ENCODE measurements at places on chromosomes 5 and 9.

DNA sequence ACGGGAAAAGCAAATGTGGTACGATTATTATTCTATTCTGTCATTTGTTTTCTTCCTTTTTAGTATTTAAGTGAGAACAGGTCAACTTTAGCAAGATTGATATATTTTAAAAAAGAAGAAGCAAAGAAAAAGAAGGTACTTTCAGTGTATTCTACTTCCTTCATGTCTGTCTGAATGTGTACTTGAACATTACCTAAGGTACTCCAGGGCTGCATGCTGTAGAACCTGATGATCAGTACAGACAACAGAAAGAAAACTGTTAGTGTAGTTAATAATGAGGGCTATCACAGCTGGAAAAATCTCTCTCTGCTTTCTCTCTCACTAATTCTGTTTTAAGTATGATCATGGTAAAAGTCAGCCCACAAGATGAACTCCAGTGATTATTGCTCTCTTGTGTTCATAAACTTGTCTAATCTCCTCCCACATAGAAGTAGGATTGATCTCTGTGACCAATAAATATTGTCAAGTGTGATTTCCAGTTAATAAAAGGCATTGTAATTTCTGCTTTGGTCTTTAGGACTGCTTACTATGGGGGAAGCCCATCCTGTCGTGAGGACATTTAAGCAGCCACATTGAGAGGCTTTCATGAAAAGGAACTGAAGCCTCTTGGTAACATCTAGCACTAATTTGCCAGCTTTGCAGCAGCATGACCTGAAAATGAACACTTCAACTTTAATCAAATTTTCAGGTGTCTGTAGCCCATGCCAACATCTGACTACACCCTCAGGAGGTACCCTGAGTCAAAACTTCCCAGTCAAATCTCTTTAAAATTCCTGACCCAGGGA, 864.0 kb upstream of the ACO1 start:
- DNase-seq, result no peak

GRCh38 chr5:62134811-62135210, 171.2 kb upstream of the KIF2A start:
- no peak for DNase-seq

GRCh38 chr9:134004881-134005280, 12.8 kb upstream of the VAV2 start:
- no peak for DNase-seq

- peak; percentile 14 for DNase-seq
These were observed 1.7 kb downstream of the PALM2AKAP2 start for GRCh38 chr9:109781541-109782197.

- DNase-seq, result no peak
These were observed 12.1 kb upstream of the TNFAIP8 start for GRCh38 chr5:119343766-119344165.

GRCh38 chr5:157494178-157494832, 34.3 kb downstream of the NIPAL4 start:
- DNase-seq, result no peak

- peak; percentile 67 for DNase-seq
These were observed 83.7 kb downstream of the SERINC5 start for GRCh38 chr5:80172067-80172695.

DNA sequence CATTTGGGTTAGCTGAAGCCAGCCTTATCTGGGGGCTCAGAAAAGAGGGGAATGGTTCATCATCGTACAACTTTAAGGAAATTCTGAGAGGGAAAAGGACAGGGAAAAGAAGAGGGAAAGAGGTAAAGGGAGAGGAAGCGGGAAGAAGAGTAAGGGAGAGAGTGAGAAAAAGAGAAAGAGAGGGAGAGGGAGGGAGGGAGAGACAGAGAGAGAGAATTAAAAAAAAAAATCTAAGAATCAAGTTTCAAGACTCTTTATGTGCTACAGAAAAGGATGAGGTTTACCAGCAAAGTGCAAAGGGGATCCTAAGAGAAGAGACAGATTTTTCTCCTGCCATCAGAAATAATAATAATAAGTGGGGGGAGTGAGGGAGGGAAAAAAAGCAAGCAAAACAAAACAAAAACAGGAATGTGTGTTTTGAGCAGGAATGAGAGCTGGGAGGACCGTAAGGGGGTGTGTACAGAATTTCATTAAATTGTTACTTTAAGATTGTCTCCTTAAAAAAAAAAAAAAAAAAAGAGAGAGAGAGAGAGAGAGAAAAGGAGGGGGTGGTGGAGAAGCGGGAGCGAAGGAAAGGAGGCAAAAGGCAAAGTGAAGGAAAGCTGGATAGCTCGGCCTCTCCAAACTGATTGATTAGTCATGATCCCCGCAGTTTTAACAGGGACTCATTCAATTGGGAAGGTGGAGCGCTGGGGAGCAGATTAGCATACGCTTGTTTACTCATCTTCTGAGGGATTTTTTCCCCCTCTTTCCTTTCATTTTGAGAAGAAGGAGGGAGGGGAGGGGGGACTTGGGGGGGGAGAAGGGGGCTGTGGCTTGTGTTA, 438 bp upstream of the PAPPA start:
- peak; percentile 97 for DNase-seq

- DNase-seq, result no peak
These were observed 34.3 kb downstream of the NACC2 start for GRCh38 chr9:136060671-136061371.

GRCh38 chr9:107530679-107531078, 41.1 kb upstream of the KLF4 start:
- DNase-seq, result no peak

- no peak for DNase-seq
These were observed 4.9 kb upstream of the LCN1 start for GRCh38 chr9:135516132-135516860.

- DNase-seq, result no peak
These were observed 587.3 kb downstream of the GABRG2 start for GRCh38 chr5:162654661-162655405.

All from cardiac fibroblast (primary cell).